Fibroblast of lung (primary cell): ENCODE measurements at places on chromosomes 3 and 15.

DNA sequence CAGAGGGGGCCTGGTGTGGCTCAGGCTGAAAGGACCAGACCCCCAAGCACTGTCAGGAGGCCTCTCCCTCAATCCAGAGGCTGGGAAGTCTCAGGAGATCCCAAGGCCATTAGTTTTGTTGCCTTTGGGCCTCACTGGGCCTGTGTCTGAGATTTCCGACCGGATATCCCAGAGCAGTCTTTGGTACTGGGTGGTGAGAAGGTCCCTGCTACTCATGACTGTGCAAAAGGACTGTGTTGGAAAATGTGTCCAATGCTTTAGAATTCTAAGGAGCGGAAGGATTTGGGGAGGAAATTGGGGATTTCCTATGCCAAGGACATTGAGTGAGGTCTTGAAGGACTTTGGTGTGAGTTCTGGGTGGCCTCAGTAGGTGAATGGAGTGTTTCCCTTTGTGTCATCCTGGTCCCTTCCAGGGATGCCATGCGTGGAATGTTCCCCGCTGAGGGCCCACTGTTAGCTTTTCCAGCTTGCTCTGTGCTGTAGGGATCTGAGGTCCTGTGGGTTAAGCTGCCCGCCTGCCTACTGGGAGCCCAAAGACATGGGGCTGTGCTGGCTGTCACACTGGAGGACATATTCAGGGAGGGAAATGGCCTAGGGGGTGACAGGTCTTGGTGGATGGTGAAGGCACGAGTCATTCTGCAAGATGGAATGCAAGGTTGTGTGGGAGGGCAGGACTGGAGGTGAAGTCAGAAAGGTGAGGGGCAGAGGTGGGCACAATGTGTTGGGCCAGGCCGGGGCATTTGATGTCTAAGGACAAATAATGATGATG lies 16.4 kb downstream of the SMAD6 start:
- DNase-seq: no peak

- no peak for DNase-seq
Measured at GRCh38 chr3:4491855-4492207, 1.3 kb upstream of the ITPR1 start.

DNA sequence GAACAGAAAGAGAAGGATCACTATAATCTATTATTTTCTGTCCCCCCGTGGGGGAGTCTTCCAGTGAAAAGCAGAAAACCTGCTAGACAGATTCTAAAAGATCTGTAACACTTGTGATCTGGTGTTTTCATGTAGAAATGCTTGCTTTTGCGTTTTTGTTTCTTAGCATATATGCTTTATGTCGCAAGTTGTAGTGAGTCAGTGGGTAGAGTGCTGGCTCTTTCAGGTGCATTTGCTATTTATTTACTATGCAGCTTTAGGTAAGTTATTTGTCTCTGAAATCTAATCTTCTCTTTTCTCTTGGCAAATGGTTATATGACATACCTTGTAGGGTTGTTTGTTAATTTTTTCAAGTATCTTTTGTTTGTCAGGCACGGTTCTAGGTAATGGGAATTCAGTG lies 9.4 kb downstream of the AKAP13 start:
- DNase-seq: no peak

- no peak for DNase-seq
Measured at GRCh38 chr15:76162784-76163456, 103.1 kb downstream of the TMEM266 start.

GRCh38 chr3:175585898-175586297 lies 726.8 kb downstream of the NAALADL2 start:
- DNase-seq: peak; percentile 81

GRCh38 chr15:67068710-67069400 lies 3.5 kb downstream of the SMAD3 start:
- DNase-seq: peak; percentile 59

DNA sequence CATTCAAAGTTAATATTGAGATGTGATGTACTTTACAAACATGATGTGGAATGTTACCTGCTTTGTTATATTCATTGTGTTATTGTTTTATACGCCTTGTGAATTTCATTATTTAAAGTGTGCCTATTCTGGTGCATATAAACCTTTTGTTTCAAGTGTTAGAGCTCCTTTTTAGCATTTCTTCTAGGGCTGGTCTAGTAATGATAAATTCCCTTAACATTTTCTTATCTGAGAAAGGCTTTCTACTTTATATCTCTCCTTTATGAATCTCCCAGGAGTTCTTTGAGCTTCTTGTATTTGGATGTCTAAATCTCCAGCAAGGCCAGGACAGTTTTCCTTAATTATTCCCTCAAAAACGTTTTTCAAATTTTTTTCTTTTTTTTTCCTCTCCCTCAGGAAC lies 1005.6 kb downstream of the IGSF11 start:
- no peak for DNase-seq

DNA sequence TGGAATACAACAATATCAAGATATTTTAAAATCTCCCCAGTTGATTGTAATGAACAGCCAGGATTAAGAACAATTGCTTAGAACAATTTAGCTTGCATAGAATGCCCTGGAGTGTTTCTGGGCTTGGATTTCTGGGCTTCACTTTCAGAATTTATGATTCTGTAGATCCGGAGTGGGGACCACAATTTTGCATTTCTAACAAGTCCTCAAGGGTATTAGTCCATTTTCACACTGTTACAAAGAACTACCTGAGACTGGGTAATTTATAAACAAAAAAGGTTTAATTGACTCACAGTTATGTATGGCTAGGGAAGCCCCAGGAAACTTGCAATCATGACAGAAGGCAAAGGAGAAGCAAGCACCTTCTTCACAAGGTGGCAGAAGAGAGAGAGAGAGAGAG lies 54.3 kb upstream of the MYRIP start:
- DNase-seq: no peak

DNA sequence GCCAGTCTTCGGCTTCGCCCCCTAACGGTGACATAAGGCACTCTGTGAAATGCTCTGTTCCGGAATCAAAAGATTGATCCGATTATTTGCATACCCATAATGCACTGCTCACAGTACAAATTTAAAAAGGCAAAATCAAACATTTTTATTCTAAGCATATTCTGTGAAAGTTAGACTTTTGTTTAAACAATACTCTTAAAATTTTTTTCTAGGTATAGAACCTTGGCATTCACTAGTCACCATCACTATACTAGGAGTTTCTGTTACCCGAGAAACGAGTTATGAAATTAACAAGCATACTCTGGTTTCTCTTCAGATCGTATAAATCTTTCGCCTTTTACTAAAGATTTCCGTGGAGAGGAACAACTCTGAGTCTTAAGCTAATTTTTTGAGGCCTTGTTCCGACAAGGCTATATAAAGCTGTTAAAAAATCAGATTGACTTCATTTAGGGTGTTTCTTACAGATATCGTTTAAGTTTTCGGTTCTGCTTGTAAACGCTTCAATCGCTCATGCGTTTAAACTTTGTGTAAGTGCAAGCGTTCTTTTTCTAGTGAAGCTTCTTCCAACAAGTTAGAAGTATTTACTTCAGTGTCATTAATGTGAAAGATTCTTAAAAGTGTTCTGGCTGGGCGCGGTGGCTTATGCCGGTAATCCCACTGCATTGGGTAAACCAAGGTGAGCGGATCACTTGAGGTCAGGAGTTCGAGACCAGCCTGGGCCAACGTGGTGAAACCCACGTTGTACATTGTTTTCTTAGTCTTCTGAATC lies at the start of gene RNU5B-1:
Gene RNU5B-1 (plus strand): TSS at position 297 of the 769 bp plus-strand sequence.
- peak; percentile 99 for DNase-seq

DNA sequence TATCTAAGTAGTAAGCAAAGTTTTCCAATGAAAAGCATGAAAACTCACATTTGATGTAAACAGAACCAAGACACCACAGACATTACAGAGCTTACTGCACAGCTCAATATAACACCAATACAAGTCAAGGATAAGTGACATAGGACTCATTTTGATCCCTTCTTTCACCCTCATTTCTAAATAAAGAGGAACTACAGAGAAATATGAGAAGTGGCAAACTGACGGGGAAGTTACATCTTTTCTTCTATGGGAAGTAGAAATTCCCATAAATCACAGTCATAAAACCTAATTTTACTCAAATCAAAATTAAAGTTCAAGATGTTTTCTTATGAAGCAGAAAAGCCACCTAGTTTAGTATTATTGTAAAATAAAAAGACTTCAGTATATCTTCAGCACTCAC lies 3.8 kb downstream of the ATG3 start:
- no peak for DNase-seq

GRCh38 chr3:51964521-51964920 lies 2.7 kb downstream of the PCBP4 start:
- no peak for DNase-seq
